ENCODE measurements at places on chromosomes 7 and 10.

- no peak for DNase-seq
Observed at GRCh38 chr7:151853896-151854719, 22.8 kb downstream of the PRKAG2 start.

DNA sequence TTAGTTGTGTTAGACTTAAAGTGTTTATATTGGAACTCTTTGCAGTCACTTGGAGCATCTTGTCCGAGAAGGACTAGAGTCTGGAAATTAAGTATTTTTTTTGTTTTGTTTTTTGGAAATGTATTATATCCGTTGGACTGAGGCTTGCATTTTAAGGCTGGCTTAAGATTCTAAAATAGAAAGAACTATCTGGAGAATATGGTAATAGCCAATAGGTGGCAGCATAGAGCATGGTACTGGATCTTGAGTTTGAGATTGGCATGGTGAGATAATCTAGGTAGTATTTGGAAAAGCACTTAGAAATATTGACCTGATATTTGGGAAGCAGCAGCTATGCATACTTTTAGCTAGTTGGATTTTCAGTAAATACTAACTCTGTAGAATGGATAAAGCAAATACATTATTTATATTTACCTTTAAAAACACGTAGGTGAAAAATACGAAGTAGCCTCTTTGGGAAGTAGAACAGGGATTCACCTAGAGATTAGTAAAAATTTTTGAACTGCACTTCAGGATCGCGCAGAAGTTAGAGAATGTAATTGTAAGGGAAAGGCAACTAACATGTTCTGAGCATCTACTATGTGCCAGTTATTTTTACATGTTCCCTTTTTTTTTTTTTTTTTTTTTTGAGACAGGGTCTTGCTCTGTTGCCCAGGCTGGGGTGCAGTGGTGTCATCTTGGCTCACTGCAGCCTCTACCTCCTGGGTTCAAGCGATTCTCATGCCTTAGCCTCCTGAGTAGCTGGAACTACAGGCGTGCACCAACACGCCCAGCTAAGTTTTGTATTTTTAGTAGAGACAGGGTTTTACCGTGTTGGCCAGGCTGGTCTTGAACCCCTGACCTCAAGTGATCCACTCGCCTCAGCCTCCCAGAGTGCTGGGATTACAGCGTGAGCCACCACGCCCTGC, 78.6 kb downstream of the LCOR start:
- peak; percentile 11 for DNase-seq

DNA sequence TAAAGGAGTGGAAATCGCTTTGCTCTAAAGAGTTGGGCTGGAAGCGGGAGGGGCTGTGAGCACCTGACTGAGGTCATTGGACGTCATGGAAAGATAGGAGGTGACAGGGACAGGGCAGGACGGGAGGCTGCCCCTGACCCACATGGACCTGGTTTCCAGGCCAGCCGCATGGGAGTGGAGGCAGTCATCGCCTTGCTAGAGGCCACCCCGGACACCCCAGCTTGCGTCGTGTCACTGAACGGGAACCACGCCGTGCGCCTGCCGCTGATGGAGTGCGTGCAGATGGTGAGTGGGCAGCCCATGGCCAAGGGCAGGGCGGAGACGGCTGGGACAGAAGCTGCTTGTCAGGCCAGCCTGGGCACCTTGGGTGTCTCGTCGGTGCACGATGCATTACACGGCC, 41.8 kb downstream of the PFKP start:
- no peak for DNase-seq

GRCh38 chr10:70578371-70578947, 24.1 kb downstream of the PRF1 start:
- no peak for DNase-seq

GRCh38 chr10:42971251-42971599, 105.6 kb upstream of the RET start:
- DNase-seq = no peak

DNA sequence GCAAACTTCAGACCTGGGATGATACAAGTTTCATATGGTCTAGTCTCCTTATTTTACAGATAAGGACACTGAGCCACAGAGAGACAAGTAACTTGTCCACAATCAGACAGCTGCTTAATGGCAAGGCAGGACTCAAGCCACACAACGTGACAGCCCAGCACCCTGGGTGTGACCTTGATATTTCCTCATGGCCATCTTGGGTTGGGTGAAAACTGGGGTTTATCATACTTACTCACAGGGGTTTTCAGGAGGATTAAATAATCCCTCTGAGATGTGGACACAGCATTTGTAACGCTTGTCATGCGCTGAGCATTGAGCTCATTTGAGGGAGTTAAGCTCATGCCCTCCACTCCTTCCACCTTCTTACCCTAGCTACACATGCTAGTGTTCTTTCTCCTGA, 58.0 kb downstream of the ABLIM1 start:
- DNase-seq = no peak

DNA sequence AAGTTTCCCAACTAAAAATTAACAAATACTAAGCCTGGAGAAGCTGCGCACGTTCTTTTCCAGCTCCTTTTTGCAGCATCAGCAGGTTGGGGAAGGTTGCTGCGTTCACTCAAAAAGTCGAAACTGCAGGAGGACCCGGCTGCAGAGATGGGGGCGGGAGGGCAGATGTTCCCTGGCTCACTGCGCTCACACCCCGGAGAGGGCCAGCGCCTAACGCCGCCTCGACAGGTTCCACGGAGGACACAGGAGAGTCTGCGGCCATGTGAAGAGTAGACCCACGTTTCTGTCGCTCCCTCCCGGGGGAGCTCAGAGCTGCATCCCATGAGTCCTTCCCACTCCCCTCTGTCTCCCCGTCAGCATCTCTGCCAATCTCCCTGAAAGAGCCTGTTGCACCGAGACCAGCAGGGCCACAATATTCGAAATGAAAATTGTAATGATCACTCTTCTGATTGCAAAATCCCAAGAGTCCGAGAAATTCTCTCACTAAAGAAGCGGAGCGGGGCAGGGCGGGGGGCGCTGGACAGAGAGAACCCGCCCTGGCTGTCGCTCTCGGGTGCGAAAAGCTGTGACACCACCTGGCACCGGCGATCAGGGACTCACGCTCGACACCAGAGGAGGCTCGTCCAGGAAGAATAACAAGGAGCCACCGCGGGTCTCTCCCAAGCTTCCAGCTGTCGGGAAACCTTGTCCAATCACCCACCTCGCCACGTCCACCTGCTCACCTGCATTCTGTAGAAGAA, 131.5 kb upstream of the PFKP start:
- DNase-seq = no peak

- no peak for DNase-seq
Observed at GRCh38 chr7:115654384-115655214, 376.0 kb downstream of the TFEC start.

DNA sequence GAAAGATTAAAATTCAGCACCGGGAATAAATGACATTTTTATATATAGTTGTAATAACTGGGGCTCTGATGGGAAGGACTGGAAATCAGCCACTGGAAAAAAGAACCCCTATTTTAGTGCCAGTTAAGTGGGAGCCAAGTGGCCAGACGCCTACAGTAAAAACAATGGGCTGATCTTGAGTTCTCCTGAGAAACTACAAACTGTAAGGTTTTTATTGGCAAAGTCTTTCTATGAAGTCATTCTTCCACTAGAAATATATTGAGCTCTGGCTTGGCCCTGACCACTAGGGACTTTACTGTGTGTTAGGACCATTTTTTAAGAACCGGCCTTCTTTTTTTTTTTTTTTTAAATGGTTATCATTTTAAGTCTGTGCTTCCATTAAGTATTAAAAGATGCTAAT, 79.6 kb downstream of the ZNF22 start:
- no peak for DNase-seq

DNA sequence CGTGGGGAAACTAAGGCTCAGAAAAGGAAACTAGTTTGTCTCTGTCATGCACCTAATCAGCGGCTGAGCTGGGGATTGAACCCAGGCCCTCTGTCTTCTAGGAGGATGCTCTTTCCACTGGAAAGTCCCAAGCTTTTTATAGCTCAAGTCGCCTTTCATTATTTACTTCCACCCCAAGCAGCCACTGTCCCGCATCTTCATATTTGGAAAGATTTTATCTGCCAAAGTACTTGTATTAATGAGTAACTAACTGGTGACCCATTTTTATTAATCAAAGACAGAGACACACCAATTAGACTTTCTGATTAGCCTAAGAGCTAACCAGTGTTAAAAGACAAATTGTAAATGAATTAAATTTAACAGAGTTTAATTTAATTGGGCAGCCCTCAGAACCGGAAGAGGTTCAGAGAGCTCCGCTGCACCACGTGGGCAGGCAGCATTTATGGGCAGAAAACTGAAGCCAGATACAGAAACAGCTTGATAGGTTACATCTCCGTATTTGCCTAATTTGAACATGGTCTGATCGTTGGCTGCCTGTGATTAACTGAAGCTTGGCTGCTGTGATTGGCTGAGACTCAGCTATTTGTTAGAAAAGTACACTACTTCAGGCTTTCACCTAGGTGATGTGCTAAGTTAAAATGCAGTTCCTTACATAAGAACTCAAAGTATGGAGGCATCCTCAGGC, 78.5 kb upstream of the PDCD4 start:
- no peak for DNase-seq

DNA sequence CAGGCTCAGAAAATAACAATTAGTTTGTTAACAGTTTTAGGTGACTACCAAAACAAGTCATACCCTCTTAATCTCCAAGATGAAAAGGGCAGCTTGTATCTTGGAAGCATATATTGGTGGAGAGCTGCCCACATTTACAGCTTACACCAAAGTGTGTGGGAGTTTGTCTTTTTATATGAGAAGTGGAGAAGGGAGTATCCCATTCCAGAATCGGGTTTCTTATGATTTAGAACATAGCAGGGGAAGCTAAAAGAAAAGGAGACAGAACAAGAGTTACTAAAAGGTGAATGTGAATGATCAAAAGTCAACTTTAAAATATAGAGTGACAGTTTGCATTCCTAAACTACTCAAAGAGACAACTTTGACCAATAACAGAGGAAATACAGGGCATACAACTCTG, 338.6 kb upstream of the VWC2 start:
- no peak for DNase-seq

DNA sequence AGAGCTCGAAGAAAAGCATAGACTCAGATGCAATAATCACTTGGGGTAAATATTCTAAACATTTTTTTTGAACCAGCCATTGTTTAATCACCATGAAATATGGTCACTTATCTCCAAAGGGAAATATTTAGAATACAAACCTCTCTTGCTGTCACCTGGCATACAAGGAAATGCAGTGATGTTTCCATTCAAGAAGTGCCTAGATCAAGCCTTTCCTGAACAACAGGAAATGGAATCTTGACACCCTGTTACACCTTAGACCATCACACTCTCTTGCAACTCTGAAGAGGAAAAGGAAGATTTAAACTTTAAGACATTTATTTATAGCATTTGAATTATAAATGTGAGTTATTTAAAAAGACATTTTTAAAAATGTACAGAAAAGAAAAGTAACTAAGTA, 263.0 kb upstream of the BMPER start:
- no peak for DNase-seq

GRCh38 chr10:123930340-123931001, 38.9 kb upstream of the CPXM2 start:
- DNase-seq = no peak

- no peak for DNase-seq
Observed at GRCh38 chr10:69375307-69376151, 41.2 kb downstream of the TACR2 start.

- no peak for DNase-seq
Observed at GRCh38 chr10:31617757-31618156, 298.7 kb downstream of the ZEB1 start.

DNA sequence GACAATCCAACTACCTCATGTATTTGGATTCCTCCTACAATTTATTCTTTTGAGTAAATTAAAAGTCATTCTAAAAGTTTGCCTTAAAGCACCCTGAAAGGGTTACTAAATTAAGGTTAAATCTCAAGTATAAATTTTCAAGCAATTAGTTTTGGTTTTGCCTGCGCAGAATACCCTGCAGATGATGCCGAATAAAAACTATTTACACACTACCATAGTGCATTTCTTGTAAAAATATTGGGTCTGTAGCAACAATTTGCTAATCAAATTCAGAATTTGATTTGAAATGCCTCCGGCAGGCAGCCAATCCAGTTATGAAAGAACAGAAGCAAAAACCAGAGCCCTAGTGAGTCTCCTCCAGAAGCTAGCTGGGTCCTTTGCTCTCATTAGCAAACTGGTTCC, 122.2 kb downstream of the TWIST1 start:
- no peak for DNase-seq

DNA sequence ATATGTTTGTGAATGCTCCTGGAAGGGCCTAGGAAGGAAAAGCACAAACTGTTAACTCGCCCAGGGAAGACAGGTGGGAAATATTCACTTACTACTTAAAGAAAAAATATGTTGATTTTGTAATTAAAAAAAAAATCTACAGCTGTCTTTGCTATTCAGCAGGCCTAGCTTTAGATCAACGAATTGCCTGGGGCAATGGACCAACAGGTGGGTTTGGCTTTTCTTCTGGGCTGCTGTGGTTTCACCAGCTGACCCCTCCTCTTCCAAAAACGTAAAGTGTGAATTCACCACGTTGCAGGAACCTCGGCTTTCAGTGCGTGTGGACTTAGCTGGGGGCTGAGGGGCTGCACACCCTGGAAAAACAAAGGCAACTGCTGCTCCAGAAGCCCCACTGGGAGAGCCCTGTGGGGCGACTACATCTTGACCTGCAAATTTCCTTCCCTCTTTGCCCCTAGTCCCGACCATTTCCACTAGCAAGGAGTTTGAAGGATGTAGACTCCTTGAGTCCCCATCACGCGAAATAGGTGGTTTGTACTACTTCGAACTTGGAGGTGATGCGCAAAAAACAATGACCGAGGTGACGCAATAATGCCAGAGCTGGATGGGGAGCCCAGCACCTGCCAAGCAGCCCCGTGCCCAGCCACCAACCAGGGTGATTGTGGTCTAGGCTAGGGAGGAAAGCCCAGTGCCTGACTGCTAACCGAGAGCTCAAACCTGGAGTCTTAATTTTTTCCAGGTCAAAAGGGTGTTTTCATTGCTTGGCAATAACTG, 7.4 kb downstream of the PRLHR start:
- DNase-seq = peak; percentile 83

- DNase-seq = no peak
Observed at GRCh38 chr7:111927353-111928019, 278.7 kb downstream of the DOCK4 start.

DNA sequence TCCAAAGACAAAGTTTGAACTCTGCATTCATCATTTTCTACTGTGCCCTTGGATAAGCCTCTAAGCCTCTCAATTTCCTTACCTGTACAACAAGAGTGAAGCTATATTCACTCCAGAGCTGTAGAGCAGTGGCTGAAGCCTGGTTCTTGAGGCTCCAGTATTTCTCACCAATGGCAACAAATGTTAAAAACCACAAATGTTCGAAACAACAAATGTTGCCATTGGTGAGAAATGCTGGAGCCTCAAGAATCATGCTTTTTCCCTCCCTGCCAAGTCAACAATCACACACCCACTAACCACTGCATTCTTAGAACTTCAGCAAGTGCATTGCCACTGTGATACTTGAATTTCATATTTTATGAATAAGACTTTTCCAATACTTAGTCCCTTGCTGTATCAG, 237.9 kb downstream of the TMEM26 start:
- DNase-seq = no peak

GRCh38 chr7:32216759-32217158, 146.6 kb upstream of the PDE1C start:
- DNase-seq = no peak

DNA sequence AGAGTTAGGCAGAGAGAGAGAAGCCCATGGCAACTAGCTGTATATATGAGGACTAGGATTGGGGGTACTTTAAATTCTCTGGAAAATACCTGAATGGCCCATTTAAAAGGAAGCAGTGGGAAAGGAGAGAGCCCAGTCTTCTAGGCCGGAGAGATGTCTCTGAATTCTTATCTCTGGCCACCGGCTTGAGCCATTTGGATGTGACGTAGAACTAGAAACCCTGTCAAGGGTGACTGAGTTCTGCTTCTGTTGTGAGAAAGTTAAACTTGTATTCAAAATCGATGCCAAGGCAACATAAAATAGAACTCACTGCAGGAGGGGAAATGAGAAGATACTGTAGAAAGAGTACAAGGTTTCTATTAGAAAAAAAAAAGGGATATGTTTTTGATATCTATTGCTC, 6.3 kb upstream of the GSTK1 start:
- DNase-seq = no peak

Data from NCI-H146 (cell line).